ENCODE measurements at places on chromosomes 6 and 20.

GRCh38 chr6:109186012-109186411 lies 90.7 kb downstream of the CEP57L1 start:
- DNase-seq, result peak; percentile 7

- DNase-seq, result no peak
Measured at GRCh38 chr6:126056355-126057004, 70.1 kb downstream of the TRMT11 start.

DNA sequence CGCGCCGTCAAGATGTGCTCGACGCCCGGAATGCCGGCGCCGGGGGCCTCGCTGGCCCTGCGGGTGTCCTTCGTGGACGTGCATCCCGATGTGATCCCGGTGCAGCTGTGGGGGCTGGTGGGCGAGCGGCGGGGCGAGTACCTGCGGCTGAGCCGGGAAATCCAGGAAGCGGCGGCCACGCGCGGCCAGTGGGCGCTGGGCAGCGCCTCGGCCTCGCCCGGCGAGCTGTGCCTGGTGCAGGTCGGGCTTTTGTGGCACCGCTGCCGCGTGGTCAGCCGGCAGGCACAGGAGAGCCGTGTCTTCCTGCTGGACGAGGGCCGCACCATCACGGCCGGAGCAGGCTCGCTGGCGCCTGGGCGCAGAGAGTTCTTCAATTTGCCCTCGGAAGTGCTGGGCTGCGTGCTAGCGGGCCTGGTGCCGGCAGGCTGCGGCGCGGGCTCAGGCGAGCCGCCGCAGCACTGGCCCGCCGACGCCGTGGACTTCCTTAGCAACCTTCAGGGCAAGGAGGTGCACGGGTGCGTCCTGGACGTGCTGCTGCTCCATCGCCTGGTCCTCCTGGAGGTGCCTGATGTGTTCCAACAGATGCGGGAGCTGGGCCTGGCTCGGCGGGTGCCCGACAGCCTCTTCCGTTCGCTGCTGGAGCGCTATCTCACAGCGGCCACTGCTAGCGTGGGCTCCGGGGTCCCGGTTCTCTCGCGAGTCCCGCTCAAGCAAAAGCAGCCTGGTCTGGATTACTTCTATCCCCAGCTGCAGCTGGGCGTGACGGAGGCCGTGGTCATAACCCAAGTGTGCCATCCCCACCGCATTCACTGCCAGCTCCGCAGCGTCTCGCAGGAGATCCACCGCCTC lies 656 bp downstream of the TDRD6 start:
- DNase-seq, result no peak

GRCh38 chr20:32333181-32333987 lies 24.7 kb upstream of the ASXL1 start:
- DNase-seq, result peak; percentile 88

GRCh38 chr6:142872376-142872775 lies 72.6 kb downstream of the HIVEP2 start:
- no peak for DNase-seq

- peak; percentile 80 for DNase-seq
Measured at GRCh38 chr6:27019651-27020552, 227.6 kb upstream of the PRSS16 start.

DNA sequence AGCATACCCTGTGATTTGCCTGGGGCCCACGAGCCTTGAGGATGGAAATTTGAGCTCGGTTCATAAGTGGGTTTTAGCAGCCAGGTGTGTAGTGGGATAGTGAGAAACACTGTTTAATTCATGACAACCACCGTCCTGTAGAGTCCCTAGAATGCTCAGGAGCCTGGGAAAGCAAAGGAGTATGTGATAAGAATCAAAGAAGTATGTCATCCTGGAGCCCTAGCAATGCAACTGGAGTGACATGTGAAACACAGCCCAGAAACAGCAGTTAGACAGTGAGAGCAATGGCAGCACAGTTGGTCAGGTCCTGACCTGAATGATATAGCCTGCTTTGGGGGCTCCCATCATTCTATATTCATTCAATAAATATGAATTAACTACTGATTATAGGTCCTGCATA lies 161.2 kb upstream of the ECI2 start:
- no peak for DNase-seq

GRCh38 chr6:165308926-165309731 lies at the start of gene C6orf118:
Gene C6orf118, minus strand, starts transcription at chr6:165309605. Its CDS starts 19 bp downstream, at chr6:165309586.
- DNase-seq, result no peak

DNA sequence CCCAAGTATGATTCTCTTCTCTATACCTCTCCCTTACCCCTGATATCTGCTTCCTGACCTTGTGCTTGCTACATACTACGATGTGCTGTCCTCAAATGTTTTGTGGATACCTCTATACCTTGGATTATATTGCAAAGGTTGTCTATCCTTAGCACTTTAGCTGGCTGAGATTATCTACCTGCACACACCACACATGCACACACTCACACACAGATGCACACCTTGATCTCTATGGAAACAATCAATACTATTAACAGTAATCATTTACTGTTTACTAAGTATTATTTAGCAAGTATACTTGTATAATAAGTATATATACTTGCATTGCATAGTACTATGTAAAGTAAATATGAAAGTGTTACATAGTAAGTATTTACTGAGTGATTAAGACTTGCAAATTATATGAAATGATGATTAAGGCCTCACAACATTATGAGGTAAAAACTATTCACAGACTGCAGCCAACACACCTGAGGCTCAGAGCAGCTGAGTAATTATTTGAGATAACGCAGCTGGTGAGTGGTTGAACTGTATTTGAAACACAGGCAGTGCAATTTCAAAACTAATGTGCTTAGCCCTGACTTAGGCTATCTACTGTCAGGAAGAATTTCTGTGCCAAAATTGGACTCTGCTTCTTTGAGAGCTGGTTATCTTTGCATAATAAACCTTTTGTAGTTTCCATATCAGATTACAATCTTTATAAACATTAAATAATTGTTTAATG lies 699.9 kb downstream of the FRK start:
- no peak for DNase-seq

DNA sequence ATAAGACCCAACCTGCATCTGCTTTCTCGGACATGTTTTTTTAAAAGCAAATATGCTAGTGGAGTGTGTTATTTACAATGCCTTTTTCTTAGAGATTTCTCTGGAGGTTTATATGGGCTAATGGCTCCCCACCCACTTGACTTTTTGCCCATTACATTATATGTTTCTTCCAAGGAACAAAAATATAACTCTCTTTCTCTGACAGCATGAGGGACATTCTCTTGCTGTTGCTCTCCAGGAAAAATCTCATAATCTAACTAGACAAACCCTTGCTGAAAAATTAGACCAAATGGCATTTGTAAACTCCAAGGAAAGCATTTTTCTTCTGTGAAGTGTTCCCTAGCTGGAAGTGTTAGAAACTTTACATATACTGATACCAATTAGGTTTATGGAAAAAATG lies 213.7 kb downstream of the PRL start:
- DNase-seq, result no peak

GRCh38 chr6:13397359-13398068 lies 69.2 kb upstream of the TBC1D7 start:
- DNase-seq, result no peak

GRCh38 chr6:45898941-45899682 lies 116.5 kb downstream of the CLIC5 start:
- no peak for DNase-seq

GRCh38 chr6:11960909-11961779 lies 51.0 kb upstream of the HIVEP1 start:
- no peak for DNase-seq

DNA sequence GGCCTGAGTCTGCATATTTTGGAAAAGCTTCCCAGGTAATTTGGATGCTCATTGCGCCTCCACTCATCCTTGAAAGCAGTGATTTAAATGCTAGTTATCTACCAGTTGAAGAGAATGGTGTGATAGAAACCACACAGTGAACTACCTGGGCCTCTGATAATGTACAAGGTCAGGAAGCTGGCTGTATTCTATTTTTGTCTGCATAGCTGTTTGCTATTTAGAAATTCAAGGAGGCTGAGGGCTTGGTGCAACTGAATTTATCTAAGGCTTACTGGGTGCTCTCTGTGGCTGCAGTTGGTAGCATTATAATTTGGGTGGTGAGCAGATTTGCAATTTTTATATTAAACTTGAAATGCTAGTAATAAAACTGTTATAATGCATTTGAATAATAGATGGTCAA lies 245.6 kb downstream of the KIF16B start:
- DNase-seq, result no peak

DNA sequence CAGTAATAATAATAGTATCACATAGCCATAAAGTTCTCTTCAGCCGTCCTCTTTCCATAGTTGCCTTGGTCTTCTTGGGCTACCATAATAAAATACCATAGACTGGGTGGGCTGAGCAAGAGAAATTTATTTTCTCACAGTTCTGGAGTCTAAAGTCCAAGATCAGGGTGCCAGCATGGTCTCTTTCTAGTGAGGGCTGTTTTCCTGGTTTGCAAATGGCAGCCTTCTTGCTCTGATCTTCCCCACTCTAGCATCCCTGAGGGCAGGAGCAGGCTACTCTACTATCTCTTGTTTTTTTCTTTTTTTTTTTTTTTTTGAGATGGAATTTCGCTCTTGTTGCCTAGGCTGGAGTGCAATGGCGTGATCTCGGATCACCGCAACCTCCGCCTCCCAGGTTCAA lies 8.2 kb upstream of the BEND3 start:
- DNase-seq, result no peak

- DNase-seq, result peak; percentile 70
Measured at GRCh38 chr20:44911264-44911921, 1.5 kb downstream of the PABPC1L start.

DNA sequence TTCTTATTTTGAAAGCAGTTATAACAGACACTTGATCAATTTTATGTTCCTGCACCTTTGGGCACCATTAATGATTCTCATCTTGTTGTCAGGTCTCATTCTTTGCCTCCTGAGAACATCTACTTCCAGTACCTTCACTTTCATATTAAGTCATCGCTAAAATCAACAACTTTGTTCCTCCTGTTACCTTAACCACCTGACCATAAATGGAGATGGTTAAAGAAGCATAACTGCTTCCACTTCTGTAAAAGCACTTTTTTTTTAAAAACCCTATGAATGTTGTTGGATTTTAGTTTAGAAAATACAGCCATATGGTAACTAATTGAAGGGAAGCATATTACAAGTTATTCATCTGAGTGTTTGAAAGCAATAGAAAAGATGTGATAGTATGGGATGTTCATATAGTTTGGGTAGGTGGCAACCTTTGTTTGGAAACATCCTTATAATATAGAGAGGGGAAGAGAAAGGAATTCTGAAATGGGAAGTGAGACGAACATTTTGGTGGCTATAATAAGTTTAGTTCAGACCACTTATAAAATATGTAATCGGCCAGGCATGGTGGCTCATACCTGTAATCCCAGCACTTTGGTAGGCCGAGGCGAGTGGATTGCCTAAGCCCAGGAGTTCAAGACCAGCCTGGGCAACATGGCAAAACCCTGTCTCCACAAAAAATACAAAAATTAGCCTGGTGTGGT lies 53.9 kb downstream of the AFG1L start:
- DNase-seq, result peak; percentile 59

GRCh38 chr6:111583986-111584385 lies 21.7 kb downstream of the TRAF3IP2 start:
- no peak for DNase-seq

GRCh38 chr6:82264321-82264720 lies 16.8 kb upstream of the IBTK start:
- no peak for DNase-seq

DNA sequence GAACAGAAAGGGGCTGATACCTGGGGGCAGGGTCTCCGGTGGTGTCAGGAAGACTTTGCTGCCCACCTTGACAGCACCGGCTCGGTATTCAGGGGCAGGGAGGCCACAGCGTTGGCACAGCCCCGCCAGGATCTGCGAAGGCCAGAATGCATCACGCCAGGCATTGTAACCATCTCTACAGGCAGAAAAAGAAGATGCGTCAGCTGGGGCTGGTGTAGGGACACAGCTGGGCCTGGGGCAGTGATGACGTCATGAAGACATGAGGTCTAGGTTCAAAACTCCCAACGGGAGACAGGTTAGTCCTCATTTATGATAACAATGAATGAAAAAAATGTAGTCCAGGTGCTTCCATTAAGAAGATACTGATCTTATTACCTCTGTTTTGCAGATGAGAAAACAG lies 22.0 kb downstream of the ERGIC3 start:
- DNase-seq, result no peak

DNA sequence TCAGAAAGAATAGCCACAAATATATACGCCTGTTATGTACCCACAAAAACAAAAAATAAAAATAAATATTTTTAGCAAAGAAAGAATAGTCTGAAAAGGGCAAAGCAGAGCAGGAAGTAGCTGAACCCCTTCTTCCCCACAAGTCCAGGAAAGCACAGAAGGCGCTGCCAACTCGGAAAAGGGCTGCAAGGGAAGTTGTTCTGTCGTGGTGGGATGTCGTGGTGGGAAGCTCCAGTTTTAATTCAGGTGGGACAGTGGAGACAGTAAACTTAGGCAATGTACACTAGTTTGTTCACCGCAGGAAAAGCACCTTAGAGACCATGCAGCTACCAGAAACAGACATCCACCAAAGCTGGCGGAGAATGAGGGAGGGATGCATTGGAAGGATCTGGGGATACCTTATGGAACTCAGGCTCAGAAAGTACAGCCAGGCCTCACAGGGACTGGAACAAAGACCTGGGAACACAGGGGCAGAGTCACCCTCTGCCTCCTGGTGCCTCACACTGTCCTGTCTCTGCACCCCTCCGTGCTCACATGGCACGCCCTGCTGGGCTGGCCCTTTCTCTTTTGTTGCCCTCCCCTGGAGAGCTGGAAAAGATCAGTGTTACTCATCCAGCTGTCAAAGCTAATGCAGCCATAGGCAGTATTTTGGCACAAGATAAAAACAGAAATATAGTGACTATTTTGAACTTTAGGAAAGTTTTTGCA lies 3.3 kb upstream of the APMAP start:
- DNase-seq, result no peak

- DNase-seq, result no peak
Measured at GRCh38 chr20:33042983-33043730, 10.5 kb upstream of the BPIFB3 start.

DNA sequence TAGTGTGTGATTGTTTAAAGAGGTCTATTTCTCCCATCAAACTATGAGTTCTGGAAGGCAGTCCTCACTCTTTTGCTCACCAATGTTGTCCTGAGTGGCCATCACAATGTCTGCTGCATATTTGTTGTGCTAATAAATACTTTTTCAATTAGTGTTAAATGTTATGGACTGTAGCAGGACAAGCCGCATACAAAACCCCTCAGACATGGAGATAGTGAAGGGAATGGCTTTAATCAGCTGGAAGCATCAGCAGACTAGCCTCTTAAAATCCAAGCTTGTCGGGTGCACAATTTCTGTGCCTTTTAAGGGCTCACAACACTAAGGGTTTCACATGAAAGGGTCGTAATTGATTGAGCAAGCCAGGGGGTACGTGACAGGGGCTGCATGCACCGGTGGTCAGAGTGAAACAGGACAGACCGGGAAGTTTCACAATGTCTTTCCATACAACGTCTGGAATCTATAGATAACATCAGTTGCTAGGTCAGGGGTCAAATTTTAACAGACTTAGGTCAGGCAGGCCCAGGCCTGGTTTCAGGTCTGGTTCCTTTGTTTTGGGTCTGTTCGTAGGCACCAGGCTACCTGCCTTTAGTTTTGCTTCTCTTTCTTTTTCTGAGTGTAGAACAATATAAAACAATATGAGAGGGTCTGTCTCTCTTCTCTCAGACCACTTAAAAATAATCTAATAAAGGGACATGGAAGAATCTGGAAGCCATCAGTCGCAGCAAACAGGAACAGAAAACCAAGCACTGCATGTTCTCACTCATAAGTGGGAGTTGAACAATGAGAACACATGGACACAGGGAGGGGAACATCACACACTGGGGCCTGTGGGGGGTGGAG lies 327.6 kb upstream of the HTR1E start:
- no peak for DNase-seq

Measured in activated CD4-positive, alpha-beta T cell treated with anti-CD3 and anti-CD28 coated beads, Interleukin-2, Interleukin-6, amounts not matched to agents 100 ng/mL and 50 ng/mL, durations not matched to agents 16 hours and 8 hours (primary cell).